ENCODE measurements at places on chromosomes 13 and 19. TPM values are rescaled to one million over a fixed set of nuclear protein-coding genes. Genes with fewer than 3 reads are reported as not detected.

GFY gene
- 0.88 TPM for total RNA-seq

ZNF616 gene
- total RNA-seq = 22.5 TPM

DNA sequence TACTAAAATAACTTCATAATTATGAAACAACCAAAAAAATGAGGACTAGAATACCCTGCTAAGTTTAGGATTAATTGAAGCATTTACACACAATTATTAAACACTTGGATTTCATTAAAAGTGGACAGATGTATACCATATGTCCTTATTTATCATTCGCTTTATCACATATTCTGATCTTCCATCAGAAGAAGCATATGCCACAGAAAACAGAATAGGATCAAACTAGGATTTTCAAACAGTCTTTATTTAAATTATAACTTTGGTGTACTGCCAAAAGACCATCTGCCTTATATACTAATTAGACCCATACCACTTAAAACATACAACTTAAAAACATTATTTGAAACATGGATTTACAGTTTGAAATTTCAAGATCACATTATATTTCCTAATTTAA, 727.1 kb upstream of the KLHL1 start:
- no peak for DNase-seq

DNA sequence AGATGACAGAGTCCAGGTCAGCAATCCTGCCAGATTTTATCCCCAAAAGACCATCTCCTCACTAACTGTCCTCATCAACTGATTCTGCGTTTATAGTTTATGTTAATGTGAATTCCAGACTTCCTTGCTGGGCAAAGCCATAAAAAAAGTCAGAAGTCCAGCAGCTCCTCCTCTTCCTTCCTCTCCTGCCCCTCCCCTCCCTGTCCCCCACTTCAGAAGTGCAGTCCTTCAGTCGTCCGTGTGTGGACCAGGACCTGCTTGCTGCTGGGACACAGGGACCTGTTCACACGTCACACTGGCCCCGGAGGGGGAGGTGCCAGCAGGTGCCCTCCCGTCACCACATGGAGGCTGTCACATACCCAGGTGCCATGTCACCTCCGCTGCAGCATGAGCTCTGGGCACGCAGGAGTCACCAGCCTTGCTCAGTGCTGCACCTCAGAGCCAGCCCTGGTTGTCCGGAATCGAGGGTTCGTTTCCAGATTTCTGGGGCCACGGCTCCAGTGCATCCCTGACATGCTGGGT, 4.0 kb upstream of the MCF2L start:
- no peak for DNase-seq

DNA sequence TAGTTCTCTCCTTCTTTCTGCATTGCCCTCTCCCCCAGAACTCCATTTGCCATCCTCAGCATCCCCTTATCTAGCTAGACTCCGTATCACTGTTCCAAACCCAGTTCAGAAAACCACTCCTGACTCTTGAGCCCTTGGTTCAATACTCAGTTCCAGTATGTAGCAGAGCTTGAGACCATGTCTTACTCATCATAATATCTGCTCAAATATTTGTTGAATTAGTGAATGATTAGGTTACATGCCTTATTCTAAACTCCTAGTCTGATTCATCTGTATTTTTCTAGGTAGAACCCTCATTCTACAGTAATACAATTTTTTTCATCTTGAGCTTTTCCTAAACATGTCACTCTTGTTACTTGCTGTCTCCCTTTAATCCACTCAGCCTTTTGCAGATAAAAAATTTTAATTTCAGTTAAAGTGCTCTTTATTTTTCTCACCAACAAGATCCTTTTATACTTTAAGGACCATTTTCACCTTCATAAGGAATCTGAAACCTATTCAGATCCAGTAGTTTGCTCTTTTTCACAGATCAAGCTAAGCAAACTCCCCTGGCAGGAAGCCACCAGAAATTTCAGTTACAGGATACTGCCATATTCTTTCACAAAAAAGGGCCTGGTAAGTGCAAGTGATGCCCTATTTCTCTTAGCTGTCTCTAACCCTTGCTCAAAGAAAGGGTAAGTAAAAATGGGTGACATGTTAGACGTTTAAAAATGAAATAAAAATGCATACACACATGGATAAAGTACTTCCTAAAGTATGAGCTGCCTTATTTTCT, 23.1 kb upstream of the INTS6 start:
- DNase-seq = no peak

GRCh38 chr19:51887522-51888498, at the start of gene ZNF577:
TSS of gene ZNF577 (minus strand) at chr19:51887951. CDS start at chr19:51880382, 7,569 bp downstream.
- DNase-seq = peak; percentile 94

GRCh38 chr13:91311491-91311890, 36.0 kb upstream of the MIR17HG start:
- no peak for DNase-seq

- DNase-seq = no peak
Observed at GRCh38 chr13:106710266-106710665, 142.3 kb upstream of the ARGLU1 start.

DNA sequence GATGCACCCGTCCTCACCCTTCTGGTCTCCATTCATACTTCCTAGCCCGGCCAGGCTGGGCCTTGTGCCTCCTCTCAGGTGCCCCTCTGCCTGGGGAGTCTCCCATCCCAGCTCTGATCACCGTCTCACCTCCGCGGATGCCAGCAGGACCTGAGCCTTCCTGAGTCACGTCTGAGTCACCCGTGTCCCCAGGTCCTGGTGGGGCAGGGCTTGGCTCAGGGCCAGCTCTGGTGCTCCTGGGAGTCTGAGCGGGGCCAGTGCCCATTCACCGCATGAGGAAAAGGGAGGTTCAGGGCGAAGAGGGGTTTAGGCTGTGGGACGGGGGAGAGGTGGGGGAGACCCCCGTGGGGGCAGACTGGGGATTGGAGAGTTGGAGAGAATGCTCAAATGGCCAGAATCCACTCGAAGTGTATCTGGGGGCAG, 593 bp downstream of the ATP8B3 start:
- DNase-seq = peak; percentile 21

DNA sequence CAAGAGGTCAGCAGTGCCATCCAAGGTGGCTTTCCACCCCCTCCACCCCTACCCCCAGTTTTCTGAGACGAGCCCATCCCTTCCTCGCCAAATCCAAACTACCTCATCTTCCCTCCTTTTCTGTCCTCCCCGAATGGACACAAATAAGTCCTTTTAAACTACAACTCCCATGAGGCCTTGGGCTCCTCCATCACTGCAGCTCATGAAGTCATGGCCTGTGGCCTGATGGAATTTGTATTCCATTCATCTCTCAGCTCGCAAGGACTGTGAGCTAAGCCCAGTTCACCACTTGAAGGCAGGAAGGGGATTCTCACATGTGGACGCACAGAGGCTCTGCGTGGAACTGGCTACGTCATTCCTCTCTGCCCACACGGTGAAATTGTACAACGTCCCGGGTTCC, 12.5 kb downstream of the PTPRH start:
- no peak for DNase-seq

DNA sequence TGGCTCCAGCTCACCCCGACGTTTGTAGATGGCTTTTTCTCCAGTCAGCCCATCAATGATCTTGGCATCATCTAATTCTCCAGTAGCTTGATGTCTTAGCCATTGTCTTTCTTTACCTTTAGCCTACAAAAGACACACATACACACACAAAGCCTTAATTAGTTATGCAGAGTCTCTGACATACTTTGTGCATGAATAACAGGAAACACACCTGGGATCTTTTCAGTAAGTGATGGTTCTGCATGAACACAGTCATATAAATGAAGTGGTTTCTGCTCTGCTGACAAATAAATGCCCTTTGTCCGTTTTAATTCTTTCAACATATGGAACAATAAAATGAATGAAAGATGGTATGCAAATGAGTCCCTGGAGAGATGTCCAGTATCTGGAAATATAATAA, 133.3 kb downstream of the RGCC start:
- no peak for DNase-seq

Data from glutamatergic neuron (in vitro differentiated cells).